A549 treated with dexamethasone at 1 μM for 4 hours (cell line): ENCODE measurements at places on chromosomes 2 and 18. TPM values are rescaled to one million over a fixed set of nuclear protein-coding genes. Genes with fewer than 3 reads are reported as not detected.

NBAS gene
- total RNA-seq, result 14.4 to 17.4 TPM (median 16.9 TPM) in 5 replicates

SLC8A1 gene
- 0.17 to 0.40 TPM (median 0.31 TPM) in 5 replicates for total RNA-seq

TRPM8 gene
- total RNA-seq, result 0.18 to 0.36 TPM (median 0.25 TPM) in 5 replicates

STPG4 gene
- total RNA-seq, result 0.07 TPM in 1 of 5 replicates, not detected in the others

RGPD6 gene
- 8.0 to 11.0 TPM (median 9.1 TPM) in 5 replicates for total RNA-seq

CIAO1 gene
- total RNA-seq, result 59.2 to 81.9 TPM (median 79.4 TPM) in 5 replicates

RAB17 gene
- total RNA-seq, result 0.19 to 0.54 TPM (median 0.32 TPM) in 5 replicates

KCTD1 gene
- total RNA-seq, result 32.9 to 44.0 TPM (median 40.8 TPM) in 5 replicates

RFX8 gene
- total RNA-seq, result not detected in 5 replicates

ITGB1BP1 gene
- 162 to 220 TPM (median 176 TPM) in 5 replicates for total RNA-seq

LDLRAD4 gene
- total RNA-seq, result 1.3 to 2.6 TPM (median 2.1 TPM) in 5 replicates

FABP1 gene
- total RNA-seq, result not detected in 5 replicates

KCNE4 gene
- 0.32 to 0.90 TPM (median 0.46 TPM) in 5 replicates for total RNA-seq

FMNL2 gene
- total RNA-seq, result 28.8 to 42.1 TPM (median 39.0 TPM) in 5 replicates

MAL gene
- 0.11 to 0.32 TPM (median 0.24 TPM) in 4 of 5 replicates, not detected in the other for total RNA-seq

PDCD1 gene
- 0.03 TPM in 1 of 5 replicates, not detected in the others for total RNA-seq

GKN1 gene
- 0.24 to 0.56 TPM (median 0.41 TPM) in 5 replicates for total RNA-seq

GAD1 gene
- total RNA-seq, result 0.13 to 0.47 TPM (median 0.32 TPM) in 5 replicates

RAD51AP2 gene
- total RNA-seq, result not detected in 5 replicates

GBX2 gene
- 1.8 to 3.3 TPM (median 2.9 TPM) in 5 replicates for total RNA-seq

SPTBN1 gene
- 117 to 187 TPM (median 173 TPM) in 5 replicates for total RNA-seq

HTR2B gene
- 0.04 TPM in 1 of 5 replicates, not detected in the others for total RNA-seq

EFR3B gene
- 7.9 to 11.1 TPM (median 10.0 TPM) in 5 replicates for total RNA-seq

CASP10 gene
- total RNA-seq, result 1.4 to 2.1 TPM (median 1.9 TPM) in 5 replicates
